T-helper 22 cell (primary cell): ENCODE measurements at places on chromosomes 7 and 10.

- DNase-seq, result no peak
These were observed 745.1 kb upstream of the COBL start for GRCh38 chr7:52061666-52062065.

DNA sequence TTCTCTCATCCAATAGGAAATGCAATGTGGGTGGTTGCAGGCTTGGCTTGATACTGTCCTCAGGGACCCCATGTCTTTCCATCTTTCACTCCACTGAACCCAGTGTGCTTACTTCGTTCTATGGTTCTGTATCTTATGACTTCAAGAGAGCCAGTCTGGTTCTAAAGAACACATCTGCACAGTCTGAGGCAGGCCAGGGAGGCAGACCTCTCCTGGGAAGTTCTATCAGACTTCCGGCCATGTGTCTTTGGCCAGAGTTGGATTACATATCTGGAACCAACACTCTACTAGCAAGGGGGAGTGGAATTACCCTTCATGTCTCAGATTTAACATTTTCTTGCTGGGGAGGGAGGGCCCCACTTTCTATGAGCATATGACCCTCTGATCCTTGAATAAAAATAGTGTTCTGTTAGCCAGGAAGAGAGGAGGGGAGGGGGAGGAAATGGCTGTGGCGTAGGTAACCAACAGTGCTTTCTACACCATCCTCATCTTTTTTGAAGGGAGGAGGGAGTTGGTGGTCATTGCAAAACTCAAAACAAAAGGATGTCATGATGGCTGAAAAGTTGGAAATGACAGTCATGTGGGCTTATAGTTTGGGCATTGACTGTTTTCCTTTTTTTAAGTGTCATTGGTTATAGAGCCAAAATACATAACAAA, 370.2 kb downstream of the GATA3 start:
- DNase-seq, result peak; percentile 9

- no peak for DNase-seq
These were observed 22.5 kb downstream of the TRDMT1 start for GRCh38 chr10:17179002-17179401.

DNA sequence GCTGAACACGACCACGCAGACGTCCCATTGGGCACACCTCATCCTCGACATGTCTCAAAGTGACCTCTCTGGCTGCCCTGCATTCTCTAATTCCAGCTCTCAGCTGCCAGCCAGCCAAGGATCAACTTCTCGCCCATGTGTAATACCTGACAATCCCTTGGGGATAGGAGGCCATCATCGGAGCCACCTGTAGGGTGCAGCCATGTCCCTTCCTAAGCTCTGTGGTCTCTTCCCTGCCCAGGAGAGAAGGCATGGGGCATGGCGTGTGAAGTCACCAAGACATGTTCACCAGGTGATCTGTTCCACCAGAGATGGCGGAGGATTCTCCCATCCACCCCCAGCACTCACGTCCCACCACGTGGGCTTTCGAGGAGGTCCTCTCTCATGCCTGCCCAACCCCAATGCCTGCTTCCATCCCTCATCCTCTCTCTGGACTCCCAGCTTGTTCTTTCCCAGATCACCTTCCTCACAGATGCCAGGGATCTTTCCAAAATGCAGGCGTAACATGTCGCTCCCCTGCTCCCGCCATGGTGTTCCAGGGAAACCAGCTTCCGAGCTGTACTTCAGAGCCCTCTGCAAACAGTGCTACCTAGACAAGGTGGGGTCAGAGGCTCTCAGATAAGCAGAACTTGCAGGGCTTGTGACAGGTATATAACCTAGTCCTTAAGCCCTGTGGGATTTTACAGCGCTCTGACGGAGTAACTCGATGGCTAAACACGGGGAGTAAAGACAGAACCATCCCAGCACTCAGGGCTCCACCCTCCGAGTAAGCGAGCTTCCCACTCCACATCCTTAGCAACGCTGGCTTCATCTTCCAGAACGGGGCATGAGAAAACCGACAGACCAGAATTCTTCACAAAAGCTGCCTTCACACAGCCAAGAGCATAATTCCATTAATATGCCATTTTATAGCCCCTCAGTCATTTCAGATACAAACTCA, 41.1 kb downstream of the BRI3 start:
- no peak for DNase-seq

- DNase-seq, result no peak
These were observed 26.7 kb upstream of the OTUD1 start for GRCh38 chr10:23412223-23412622.
